ENCODE measurements at places on chromosomes 3 and 15. TPM values are rescaled to one million over a fixed set of nuclear protein-coding genes. Genes with fewer than 3 reads are reported as not detected.

GADL1 gene
- total RNA-seq = not detected

PODXL2 gene
- 1.5 TPM for total RNA-seq

GPR176 gene
- 1.9 TPM for total RNA-seq

DNA sequence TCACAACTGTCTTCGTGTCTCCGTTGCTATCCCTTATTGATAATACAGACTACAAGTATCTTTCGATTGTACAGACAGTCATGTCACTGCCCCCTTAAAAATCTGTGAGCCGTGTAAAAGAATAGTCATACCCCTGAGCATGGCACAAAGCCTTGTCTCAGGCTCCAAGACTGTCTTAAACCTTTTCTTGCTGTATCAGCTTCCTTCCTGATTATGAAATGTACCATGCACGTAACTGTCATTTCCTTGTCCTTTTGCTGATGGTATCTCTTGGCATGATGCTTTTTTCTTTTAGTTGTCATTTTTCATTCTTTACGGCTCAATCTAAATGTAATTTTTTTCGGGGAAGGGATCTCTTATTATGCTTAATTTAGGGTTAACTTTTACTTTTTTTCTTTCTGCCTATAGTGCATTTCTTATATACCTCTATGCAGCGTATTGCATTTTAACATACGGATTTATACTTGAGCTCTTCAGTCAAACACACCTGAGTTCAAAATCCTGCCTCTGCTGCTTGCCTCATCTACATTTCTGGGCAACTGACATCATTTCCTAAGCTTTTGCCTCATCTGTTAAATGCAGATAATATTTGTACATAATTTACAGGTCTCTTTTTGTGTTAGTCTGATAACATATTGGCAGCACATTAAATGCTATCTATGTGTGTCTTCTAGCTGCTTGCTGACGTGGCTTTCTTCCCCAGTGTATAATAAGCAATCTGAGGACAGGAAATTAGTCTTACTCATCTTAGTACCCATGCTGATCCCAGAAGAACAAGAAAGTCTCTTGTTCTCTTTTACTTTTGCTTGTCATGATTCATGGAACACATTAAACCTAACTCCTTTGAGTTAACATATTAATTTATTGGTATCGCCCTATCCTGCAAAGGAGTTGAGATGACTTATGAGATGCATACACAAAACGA, 57.3 kb downstream of the ROBO2 start:
- no peak for DNase-seq

- DNase-seq = no peak
Observed at GRCh38 chr3:7075901-7076300, 215.0 kb downstream of the GRM7 start.

- DNase-seq = no peak
Observed at GRCh38 chr3:65138556-65138955, 450.8 kb upstream of the ADAMTS9 start.

DNA sequence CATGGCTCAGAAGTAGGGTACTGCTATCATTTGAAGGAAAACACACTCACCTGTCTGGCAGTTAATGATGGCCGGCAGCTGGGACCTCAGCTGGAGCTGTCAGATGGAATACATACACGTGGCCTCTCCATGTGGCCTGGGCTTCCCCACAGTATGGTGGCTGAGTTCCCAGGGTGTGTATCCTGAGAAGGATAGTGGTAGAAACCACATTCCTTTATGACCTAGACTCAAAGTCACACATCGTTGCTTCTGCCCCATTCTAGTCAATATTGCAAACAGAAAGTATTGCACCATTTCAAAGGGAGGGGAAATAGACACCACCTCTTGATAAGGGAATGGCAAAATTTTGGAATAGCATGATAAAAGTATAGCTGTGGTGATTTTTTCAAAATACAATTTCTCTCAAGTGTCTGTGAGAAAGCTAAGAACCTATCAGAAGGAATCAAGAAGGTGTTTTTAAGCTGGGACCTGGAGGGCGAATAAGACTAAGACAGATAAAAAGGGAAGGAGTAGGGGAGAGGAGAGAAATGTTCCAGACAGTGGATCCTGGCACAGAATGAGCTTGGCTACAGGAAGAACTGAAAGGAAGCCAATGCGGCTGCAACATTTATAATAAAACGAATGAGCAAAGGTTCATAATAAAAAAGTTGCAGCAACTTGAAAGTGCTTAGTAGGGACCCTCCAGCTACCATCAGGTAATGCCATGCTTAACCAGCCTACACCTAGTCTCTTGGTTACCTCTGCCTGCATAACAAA, 40.1 kb upstream of the GALNT15 start:
- no peak for DNase-seq

DNA sequence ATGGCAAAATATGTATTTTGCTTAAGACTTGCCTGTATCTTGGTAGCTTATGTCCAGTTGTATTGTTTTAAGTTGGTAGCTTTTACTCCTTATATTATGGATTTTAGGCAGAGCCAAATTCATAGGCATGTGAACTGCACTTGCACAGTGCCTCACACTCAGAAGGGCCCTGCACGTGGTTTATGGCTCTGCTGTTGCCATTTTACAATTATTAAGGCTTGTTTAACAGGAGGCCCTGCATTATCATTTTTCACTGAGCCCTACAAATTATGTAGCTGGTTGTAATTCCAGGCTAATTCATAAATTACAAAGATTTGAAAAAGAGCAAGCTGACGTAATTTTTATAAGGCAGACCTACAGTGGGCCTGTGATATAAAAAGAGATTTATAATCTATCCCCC, 537.6 kb upstream of the UBE2E2 start:
- DNase-seq = no peak

- DNase-seq = no peak
Observed at GRCh38 chr3:125260158-125260557, 47.6 kb upstream of the SLC12A8 start.

DNA sequence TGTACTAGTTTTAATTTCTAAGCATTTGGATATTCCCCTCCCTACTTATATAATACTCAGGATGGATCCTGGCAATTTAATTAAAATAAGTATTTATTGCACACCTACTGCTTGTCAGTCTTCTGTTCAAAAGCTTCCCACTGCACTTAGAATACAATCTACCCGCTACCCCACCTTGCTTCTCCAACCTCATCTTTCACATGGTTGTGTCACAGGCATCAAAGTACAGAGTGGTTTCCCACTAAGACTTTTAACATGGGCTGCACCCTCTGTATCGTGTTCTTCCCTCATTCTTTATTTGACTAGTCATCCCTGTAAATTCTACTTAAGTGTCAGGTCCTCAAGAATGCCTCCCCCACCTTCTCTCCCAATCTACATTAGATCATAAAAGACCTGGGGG, 35.0 kb downstream of the RIOX2 start:
- no peak for DNase-seq

DNA sequence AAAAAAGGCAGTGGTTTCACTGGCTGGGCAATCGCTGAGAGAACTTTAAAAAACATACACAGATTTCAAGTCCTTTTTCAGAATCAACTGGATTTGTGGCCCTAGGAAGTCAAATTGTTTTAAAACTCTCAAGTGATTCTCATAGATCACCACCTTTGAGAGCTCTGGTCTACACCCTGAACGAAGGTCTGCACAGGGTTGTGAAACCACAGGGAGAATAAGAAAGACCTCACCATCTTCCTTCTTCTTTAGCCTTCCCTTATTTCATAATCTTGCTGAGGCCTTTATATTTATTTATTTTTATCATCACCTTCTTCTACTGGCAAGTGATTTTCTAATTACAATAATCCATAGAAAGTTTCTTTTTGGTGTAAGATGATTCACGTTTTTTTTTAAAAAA, 58.1 kb downstream of the FOXP1 start:
- no peak for DNase-seq

- no peak for DNase-seq
Observed at GRCh38 chr3:184636741-184637316, 75.0 kb downstream of the MAGEF1 start.

DNA sequence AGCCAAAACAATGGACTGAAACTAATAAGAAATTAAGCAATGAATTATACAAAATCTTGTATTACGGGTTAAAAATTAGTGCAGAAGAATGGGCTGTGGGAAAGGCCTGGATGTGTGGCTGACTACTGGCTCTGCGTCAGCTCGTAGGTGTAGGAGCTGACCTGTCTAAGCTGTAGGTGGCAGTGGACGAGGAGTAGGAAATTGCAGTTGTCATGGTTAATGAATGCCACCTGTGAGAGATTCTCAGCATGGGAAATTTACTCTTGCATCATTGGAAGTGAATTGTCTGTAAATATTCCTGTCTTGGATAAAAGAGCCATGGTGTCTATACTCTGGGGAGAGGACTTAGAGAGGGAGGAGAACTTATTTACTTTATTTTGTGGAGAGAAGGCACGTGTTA, 23.4 kb downstream of the CHRNA7 start:
- no peak for DNase-seq

DNA sequence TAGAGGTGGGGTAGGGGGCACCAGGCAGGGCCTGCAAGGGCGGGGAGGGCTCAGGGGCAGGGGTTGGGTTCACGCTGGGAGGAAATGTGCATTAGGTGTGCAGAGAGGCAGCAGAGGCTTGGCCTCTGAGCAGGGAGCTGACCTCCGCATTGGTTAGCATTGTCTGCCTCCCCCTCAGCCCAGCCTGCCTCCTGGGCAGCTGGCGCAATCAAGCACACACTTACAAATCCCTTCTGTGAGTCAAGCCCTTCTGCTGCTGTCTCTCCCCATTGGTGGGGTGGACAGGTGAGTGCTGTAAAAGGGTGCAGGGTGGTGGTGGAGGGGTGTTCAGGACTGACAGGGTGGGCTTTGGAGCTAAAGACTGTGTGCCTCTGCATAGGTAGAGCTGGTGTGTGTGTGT, 9.3 kb downstream of the LOXL1 start:
- DNase-seq = no peak

GRCh38 chr15:101318147-101318819, 23.2 kb upstream of the SNRPA1 start:
- no peak for DNase-seq

DNA sequence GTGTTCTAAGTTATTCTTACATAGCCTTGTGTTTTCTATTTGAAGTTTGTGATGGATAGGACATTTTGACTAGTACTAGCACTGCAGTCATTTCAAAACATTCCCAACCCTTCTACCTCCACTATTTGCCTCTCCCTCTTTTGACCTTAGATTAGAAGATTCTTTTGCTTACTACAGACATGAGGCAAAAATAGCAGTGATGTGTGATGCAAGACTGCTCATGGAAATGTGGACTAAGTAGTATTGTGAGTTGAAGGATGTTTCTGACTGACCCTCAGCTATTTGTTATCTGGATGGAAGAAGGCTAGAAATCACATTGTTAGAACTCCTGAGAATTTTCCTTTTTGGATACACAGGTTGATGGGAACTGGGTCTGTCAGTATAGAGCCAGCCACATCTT, 45.9 kb downstream of the ATP2C1 start:
- DNase-seq = no peak

Data from right cardiac atrium (tissue), 5 donors.